ENCODE measurements at places on chromosomes 16 and 17. TPM values are rescaled to one million over a fixed set of nuclear protein-coding genes. Genes with fewer than 3 reads are reported as not detected.
A peak's percentile ranks its signal among the peaks of the same experiment; 100 is the strongest.

GRCh38 chr16:13919330-13919682 lies 648 bp upstream of the ERCC4 start:
- DNase-seq = no peak

Gene SDR42E1
- 4.2 TPM for total RNA-seq

Gene LPO
- not detected for total RNA-seq

DNA sequence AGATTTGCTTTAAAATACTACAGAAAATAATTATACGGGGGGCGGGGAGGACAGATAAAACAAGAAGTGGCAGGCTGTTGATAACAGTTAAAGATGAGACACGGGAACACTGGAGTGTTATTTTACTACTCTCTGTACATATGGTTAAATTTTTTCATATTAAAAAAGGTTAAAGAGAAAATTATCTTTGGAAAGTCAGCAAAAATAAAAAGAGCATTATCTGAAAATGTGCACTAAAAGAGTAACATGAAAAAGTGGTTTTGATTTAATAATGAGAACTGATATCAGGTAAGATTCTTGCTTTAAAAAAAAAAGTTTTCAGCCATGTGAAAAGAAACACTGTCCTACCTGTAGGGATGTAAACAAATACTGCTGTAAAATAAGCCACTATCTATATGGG lies 46.9 kb downstream of the ERN1 start:
- DNase-seq = no peak

DNA sequence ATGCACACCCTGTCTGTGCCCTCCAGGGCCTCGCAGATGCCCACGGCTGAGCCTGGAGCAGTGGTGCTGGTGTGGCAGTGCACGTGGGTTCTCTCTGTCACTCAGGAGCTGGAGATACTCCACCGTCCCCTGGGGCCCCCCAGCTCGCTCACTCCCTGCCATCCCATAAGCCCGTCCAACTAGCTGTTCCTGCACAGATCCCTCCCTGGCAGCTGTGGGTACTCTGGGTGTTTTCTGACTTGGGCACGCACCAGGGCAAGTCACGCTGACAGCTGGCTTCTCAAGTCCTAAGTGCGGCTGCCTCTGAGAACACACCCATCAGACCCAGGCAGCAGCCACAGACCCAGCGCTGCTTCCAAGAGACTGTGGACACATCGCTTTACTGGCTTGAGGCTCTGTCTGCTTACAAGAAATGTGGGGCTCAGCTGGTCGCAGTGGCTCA lies 25.4 kb upstream of the ITGB4 start:
- DNase-seq = peak; percentile 90

DNA sequence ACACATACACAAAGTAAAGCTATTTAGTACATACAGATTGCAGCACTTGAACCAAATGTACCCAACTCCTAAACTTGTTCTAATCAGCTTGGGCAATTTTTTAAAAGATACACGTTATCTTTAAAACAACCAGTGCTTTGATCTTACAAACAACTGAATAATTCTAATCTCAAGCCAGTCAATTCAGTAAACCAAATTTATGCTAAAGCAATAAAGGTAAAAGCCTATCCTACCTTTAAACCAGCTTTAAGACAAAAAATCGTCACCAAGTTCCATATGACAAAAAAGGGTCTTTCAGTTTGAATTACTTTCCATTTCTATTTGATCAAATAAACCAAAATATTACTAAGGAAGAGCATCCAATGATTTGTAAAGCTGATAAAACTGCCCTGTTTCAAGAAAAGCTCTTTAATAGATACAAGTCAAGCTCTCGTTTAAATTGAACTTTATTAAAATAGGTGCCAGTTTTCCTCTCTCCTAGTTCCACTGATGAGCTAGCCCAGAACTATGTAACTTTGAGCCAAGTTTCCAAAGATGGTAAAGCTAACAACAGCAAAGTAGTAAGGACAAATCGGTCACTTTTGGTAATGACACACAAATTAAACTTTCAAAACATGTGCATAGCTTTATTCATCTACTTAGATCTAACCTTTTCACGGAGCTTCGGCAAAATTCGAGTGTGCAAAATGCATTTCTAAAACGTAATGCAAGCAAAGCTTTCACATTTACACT lies 10.2 kb downstream of the CRYBA1 start:
- no peak for DNase-seq

GRCh38 chr17:9987779-9988585 lies 82.9 kb upstream of the RCVRN start:
- no peak for DNase-seq

Gene SPNS3
- total RNA-seq = not detected

DNA sequence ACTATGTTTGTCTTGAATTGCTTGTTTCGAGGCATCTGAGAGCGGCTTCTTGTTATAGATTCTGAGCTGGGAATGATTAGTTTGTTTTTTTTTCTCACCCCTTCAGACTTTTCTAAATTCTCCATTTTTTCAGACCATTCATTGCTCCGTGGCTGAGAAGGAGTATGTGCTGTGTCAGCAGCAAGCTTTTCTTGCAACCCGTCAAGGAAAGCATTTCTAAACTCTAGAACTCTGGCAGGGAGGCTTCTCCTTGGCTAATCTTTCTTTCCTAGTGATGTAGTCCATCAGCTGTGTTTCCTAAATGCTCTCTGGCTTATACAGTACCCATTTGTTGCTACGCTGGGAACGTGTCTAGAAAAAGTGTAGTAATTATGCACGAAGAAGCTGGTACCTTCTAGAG lies 133.5 kb downstream of the FTO start:
- no peak for DNase-seq

DNA sequence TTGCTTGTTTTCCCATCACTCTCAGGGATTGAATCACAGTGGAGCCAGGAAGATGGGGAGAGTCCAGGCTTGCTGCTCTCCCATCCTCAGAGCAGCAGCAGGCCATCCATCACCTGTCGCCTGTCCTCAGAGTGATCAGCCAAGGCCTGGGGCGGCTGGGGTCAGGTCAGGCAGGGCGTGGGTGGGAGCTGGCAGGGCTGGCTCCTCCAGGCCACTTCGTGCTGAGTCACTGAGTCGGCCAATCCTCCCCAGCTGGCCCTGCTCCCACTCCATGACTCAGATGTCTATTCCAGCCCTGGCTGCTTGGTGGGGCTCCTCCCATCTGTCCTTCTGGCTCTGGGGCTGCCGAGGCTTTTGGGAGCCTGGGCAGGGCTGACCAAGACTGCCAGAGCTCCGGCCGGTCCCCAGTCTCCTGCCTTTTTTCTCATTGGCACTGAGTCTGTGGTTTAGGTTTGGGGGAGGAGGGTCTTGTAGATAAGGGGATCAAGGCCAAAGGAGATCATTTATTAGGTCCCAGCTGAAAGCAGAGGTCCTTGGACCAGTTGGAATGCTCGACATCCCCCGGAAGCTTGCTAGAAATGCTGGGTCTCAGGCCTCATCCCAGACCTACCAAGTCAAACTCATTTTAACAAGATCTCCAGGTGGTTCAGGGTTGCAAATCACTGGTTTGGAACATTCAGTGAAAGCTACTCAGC lies 72.7 kb downstream of the ABCC1 start:
- peak; percentile 94 for DNase-seq

- DNase-seq = no peak
Observed at GRCh38 chr17:62650587-62650986, 23.1 kb downstream of the MRC2 start.

DNA sequence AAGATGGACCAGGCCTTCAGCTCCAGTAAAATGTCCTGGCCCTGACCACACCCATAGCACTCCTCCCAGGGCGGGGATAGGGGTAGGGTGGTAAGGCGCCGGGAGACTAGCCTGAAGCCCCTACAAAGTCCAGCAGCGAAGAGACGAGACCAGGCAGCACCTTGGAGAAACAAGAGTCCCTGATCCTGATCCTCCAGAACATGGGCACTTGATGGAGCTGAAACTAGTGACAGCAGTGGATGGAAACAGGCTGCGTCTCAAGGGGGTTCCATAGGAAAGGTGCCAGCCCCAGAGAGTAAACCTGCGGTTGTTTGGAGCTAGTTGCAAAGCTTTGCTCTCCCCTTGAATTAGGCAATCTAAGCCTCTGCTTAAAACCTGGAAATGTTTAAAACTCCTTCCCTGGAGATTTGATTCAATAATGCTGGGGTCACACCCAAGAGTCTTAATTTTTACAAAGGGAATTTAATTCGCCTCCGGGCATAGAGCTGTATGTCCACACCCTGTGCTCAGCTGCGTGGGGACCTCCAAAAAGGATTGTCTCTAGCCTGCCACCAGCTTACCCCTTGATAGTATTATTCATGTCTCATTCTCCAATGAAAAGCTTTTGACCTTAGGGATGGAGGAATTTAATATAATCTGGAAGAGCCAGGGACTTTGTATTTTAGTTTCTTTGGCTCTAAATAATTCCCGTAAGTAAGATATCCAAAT lies 258.6 kb downstream of the PMP22 start:
- no peak for DNase-seq

DNA sequence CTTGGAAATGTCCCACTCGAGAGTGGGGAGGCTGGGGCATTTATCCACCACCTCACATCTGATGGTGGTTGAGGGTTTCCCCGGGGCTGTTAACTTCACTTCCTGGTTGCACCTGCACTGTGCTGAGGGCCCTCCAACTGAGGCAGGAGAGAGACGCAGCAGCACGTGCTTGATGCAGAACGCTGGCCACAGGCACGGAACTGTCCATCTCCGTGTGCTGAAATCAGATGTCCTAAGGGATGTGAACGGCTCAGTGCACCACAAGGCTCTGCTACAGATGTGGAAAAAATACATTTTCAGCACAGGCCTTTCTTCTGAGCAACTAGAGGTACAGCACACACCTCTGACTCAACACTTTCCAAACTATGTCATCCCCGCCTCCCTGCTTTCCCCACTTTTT lies 114.8 kb upstream of the C16orf82 start:
- no peak for DNase-seq

DNA sequence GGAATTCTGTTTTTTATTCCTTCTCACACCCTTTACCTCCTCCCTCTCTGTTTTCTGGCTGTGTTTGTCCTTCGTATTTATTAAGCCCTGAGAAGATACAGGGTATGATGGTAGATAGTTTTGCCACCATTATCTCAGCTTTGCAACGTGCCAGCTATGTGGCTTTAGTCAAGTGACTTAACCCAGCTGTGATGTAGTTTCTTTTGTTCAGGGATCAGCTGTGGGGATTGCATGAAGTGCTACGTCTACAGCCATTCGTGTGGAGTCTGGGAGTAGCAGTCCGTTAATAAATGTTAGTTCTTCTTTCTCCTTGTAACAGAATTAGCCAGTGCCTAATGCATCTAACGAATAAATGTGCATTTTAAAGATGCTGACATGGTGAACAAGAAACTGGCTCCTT lies 128.4 kb downstream of the HAPSTR1 start:
- DNase-seq = no peak

DNA sequence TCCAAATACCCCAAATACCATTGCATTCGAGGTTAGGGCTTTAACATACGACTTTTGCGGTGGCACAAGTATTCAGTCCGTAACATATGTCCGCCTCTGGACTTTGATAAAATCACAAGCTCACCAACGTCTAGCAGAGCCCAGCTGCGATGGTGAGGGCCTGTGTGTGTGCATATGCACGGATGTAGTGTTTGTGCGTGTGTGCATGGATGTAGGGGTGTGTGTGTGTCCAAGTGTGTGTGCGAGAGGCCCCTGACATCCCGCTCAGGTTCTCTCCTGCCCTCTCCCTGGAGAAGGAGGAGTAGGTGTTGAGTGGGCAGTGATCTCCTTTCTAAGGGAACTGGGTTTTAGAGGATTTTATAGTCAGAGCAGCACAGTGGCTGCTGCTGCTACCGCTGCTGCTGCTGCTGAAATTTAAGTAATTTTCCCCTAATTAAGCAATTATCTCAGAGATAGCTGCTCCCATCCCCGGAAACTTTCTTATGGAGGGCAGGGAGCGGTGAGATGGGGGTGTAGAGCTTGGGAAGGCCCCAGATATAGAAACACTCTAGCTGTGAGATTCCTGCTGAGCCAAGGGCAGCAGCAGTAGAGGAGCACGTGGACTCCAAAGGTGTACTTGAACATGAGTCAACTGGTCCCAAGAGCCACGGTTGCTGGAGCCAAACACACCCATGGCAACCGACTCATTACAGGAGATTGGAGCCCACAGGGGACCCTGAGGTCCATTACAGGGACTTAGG lies 121.7 kb upstream of the SDK2 start:
- no peak for DNase-seq

Gene EPOP
- total RNA-seq = 0.98 TPM

Gene C17orf50
- total RNA-seq = not detected

Gene RUNDC1
- total RNA-seq = 21.4 TPM

- DNase-seq = no peak
Observed at GRCh38 chr16:56328276-56329022, 96.9 kb downstream of the AMFR start.

Gene NACA2
- not detected for total RNA-seq

- DNase-seq = no peak
Observed at GRCh38 chr17:7027335-7027734, 4.5 kb downstream of the BCL6B start.

Gene UNC45B
- total RNA-seq = not detected

- no peak for DNase-seq
Observed at GRCh38 chr16:65154321-65154720, 32.5 kb upstream of the CDH11 start.

Gene MAP3K3
- total RNA-seq = 35.4 TPM

DNA sequence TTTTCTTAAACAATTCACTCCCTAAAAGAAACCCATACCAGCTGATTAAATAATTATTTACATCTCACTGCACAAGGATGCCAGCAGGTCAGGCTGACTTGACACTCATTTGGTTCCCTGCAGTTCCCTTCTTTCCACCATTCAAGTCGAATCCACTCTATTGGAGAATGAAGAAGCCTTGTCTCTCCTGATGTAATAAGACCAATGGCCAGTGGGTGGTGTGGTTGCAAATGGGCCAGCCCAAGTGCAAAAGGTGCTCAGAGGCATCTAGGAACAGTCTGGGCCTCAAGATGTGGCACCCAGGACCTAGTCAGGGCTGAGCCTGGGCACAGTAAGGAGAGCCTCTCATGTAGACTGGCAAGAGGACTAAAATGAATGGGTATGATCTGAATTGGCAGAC lies 9.3 kb downstream of the C16orf78 start:
- DNase-seq = peak; percentile 29

- no peak for DNase-seq
Observed at GRCh38 chr17:44983563-44983962, 15.5 kb upstream of the C1QL1 start.

DNA sequence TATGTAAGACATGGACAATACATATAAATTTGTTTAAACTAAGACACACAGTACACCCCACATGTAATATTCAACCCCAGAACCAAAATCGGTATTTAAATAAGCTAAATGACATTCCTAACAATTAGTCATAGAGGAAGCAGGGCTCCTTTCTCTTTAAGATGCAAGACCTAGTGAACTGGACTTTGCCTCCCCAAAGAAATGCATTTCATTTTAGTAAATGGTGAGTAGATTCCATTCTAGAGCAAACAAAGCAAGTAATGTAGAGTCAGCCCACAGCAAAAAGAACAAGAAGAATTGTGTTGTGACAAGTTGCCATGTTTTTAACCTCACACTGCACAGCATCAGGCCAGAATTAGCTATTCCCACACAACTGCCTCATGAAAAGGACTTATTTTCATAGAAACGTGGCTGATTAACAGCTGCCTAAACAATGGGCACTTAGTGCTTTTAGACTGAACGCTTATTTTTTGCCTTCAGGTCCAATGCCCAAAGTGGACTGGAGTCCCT lies 14.4 kb downstream of the DNAJC7 start:
- DNase-seq = no peak

Data from vagina (tissue), 2 donors.